Lower leg skin (tissue), 4 donors: ENCODE measurements at places on chromosomes 11 and 22. TPM values are rescaled to one million over a fixed set of nuclear protein-coding genes. Genes with fewer than 3 reads are reported as not detected.

The SLC17A6 gene
- total RNA-seq = not detected

The FAM111B gene
- total RNA-seq = 0.39 TPM

The PKP3 gene
- 880 TPM for total RNA-seq

The SLC6A5 gene
- total RNA-seq = not detected

The FAM83F gene
- 32.4 TPM for total RNA-seq

The OR52W1 gene
- total RNA-seq = not detected
